GM12891 (cell line): ENCODE measurements at places on chromosomes 3 and 15.

DNA sequence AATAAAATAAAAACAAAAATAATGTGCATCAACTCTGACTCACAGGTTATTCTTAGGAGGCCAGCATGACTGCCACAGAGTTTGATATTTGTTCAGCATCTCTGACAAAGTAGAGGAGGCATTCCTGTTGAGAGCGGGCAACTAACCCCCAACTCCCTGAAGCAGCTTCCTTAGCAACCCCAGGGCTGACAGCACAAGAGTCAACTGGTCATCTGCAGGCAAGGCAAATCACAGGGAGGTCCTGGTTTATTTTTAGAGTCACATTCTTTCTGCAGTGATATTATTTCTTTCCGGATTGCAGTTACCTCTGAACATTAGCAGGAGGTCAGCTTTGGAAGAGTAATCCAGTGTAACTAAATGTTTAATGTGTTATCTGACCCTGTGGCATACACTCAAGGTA, 273.0 kb downstream of the PLCL2 start:
- no peak for DNase-seq

- peak; percentile 37 for DNase-seq
Measured at GRCh38 chr3:24494618-24495325, at the start of gene THRB. Gene THRB (minus strand): TSS chr3:24494850.

DNA sequence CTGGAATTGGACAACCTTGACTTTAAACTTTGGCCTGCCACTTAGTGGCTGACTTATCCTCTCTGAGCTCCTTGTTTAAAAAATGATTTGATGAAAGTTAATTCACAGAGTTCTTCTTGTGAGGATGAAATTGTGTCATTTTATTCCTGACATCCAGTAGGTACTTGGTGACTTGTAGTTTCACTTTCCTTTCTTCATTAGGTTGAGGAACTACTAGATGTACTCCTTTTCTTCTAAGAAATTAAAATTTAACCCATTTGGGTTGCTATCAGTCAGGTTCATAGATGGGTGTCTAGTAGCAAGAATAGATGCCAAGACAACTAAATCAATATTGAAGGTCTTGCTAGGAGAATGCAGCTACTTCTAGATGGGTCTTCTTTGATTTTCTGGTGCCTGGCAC, 5.2 kb downstream of the NR1D2 start:
- no peak for DNase-seq

GRCh38 chr3:112925969-112926368, 48.9 kb downstream of the CD200R1 start:
- DNase-seq = no peak

DNA sequence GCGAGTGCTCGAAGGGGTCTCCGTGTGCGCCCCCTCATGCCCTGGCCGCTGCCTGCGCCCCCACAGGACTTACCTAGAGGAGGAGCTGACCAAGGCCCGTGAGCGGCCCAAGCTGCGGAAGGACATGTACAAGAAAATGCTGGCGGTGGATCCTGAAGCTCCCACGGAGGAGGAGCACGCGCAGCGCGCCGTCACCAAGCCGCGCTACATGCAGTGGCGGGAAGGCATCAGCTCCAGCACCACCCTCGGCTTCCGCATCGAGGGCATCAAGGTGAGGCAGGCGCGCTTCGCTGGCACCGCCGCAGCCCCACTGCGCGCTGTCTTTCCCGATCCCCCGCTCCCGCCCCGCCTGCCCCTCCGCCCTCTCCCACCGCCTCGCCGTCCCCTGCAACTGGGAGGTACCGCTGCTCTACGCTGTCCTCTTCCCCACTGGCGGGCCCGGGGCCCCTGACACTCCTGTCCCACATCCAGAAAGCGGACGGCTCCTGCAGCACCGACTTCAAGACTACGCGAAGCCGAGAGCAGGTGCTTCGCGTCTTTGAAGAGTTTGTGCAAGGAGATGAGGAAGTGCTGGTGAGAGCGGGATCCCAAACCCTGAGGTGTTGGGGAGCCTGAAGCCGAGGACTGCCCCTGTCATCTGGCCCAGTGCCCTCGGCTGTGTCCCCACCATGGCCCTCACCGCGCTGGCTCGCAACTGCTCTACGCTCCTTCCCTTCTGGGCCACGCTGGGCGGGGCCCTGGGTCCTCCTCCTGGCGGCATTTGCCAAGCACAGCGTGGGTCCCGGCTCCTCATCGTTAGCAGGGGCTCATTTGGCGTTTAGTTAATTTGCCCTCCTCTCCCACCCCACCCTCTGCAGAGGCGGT, 8.5 kb downstream of the ITPKA start:
- peak; percentile 56 for DNase-seq

DNA sequence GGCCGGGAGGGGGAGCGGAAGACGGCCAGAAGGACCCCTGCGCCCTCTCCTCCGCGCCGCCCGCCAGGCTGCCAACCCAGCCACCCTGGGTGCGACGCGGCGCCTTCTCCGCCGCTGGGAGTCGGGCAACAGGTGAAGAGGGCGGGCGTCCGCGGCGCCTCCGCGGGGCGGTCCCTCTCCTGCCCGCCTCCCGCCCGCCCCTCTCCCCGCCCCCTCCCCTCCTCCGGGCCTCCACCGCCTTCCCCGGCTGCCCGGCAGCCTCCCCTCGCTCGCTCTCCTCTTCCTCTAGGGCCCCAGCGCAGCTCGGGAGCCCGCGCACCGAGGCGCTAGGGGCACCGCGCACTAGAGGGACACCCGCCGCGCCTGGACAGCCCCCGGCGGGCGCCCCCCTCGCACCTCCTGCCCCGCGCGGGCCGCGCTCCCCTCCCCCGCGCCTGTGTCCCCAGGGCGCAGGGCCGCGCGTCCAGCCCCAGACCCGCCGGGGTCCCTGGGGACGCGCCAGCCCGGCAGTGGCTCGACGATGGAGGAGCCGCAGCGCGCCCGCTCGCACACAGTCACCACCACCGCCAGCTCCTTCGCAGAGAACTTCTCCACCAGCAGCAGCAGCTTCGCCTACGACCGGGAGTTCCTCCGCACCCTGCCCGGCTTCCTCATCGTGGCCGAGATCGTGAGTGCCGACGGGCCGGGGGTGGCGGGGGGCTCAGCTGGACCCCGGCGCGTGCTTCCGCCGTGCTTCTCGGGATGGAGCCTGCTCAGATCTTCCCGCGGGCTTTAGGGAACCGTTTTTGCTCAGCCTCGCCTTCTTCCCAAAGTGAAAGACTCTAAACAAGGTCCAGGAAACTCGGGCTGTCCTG, at the start of gene CMTM8:
CMTM8 (plus strand) TSS at position 228 of the 854 bp plus-strand sequence; CDS start at position 521, 293 bp downstream.
- peak; percentile 49 for DNase-seq

DNA sequence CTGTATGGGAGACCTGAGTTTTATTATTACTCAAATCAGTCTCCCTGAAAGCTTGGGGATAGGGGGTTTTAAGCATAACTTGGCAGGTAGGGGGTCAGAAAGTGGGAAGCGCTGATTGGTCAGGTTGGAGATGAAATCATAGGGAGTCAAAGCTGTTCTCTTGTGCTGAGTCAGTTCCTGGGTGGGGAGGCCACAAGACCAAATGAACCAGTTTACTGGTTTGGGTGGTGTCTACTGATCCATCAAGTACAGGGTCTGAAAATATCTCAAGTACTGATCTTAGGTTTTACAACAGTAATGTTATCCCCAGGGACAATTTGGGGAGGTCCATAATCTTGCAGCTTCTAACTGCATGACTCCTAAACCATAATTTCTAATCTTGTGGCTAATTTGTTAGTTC, 17.8 kb upstream of the IQCF6 start:
- DNase-seq = no peak

- no peak for DNase-seq
Measured at GRCh38 chr3:99544786-99545281, 93.6 kb upstream of the COL8A1 start.

DNA sequence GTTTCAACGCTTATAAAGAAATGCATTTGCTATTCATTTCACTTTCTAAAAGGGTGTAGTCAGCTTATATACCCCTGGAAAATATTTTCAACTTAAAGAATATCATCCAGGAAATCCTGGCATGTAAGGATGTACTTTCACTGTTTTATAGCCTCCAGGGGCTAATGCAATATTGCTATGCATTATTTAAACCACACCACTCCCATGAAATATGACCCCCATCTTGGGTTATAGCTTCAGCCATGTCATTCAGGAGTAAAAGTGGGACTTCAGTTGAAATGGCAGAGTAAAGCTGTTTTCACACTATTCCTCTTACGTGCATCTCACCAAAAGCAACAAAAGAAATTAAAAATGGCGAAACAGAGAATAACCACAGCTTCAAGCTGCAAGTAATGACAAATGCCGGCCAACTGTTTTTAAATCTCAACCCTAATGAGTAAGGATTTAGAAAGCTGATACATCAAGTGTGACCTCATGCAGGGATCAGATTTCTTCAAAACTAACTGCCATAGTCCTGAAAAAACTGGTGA, 84.5 kb downstream of the COL6A6 start:
- no peak for DNase-seq

GRCh38 chr3:155488671-155489070, 195.2 kb upstream of the STRIT1 start:
- DNase-seq = no peak

DNA sequence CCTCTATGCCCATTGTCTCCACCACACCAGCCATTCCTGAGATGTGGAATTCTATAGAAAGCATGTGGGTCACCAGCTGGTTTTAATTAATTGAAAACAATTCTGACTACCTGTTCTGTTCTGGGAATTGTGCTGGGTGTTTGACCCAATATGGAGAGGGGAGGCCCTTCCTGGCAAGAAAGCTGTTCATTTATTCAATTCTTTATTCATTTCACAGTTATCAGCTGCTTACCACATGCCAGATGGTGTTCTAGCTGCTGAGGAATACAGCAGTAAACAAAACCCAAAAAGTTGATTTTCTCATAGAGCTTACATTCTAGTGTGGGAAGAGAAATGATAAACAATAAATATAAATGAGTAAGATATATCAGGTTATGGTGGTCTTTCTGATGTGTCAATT, 296.1 kb upstream of the RASGRP1 start:
- no peak for DNase-seq
